ENCODE measurements at places on chromosomes 3 and 15.

DNA sequence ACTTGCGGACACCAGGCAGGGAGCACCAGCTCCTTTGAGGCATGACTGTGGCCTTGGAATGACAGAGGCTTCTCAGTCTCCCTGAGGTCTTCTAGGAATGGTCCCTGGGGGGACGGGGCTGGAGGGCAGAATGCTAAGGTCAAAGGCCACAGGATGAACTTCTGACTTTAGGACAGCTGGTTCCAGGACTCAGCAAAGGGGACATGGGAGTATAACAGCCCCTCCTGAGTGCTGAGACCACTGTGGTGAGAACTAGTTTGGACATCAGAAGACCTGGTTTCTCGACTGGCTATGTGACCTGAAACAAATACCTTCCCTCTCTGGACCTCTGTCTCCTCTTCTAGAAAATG is 17.8 kb downstream of the ITGA11 start:
- DNase-seq = no peak

DNA sequence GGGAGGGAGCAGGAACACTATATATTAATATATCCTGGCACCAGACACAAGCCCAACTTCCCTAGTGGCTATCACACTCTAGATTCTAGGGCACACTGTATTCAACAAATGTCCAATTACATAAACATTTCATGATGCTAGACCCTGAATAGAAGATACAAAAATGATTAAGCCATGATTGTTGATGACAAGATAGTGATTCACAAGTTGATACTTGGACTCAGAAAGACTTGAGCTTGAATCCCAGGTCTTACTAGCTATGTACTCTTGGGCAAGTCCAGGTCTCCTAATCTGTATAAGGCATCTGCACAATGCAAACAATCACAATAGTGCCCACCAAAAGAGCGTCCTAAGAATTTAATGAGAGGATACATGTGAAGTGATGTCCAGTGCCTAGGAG is 10.0 kb upstream of the SNTN start:
- DNase-seq = no peak

- DNase-seq = no peak
These were observed 30.0 kb upstream of the GPR171 start for GRCh38 chr3:151232991-151233390.

DNA sequence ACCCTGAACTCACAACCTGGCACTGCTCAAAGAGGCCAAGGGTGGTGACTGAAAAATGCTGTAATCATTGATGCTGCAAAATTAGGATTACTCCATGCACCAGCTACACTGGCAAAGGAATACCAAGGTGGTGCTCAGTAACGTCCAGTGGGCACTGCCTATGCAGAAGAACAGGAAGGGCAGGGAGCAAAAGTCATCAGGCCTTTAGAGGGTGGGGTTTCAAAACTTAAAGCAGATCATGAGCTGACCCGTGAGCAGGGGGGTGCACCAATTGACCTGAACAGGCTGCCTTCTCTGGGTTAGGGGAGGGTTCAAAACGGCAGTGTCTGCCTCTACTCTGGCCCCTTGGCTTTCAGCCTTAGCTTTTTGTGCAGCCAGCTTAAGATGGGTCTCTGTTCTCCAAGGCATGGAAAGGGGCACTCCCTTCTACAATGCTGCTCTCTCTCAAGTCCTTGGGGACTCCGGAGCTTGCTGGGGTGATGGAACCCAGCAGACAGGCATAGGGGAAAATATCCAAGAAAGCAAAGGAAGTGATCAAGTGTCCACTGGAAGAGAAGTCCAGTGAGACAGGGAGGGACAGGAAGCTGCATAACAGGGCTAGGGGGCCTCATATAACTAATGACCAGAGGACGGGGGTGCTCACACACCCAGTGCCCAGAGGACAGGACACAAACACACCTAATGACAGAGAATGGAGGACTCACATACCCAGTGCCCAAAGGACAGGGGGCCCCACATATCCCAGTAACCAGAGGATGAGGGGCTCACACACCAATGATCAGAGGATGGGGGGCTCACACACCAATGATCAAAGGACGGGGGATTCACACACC is 11.4 kb downstream of the RAB6B start:
- no peak for DNase-seq

GRCh38 chr3:25604107-25604805 is 60.5 kb downstream of the TOP2B start:
- DNase-seq = no peak

- no peak for DNase-seq
These were observed 55.0 kb downstream of the GLB1 start for GRCh38 chr3:33041909-33042308.

- DNase-seq = no peak
These were observed 92.8 kb downstream of the GOLIM4 start for GRCh38 chr3:168002786-168003368.

DNA sequence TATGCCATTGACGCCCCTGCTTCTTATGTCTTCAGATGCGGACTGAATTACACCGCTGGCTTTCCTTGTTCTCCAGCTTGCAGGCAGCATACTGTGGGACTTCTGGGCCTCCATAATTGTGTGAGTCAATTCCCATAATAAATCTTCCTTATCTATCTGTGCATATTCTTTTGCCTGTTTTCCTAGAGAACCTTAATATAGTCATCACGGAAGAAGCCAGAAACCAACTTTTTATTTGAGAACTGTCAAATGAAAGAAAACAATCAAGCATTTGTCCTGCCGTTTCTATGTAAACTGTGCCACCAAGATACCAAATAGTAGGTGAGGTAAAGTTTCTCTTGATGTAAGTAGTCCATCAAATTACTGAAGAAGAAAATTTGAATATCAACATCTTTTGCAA is 51.8 kb upstream of the B3GALNT1 start:
- DNase-seq = no peak

DNA sequence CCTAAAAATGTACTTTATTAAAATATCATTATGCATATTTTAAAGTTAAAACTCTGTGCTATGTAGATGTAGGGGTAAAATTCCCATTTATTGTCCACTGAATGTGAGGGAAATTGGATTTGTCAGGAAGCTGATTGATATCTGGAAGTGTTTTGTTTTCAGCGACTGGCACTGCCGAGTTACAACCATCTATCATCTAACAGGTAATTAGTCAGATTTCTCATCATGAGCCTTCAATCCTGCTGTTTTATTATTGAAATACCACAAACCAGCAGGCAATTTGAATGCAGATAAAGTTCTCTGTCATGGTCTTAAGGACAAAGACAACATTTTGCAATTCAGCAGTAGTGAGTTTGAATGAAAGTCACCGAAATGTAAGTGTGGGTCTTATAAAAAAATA is 40.5 kb downstream of the ZIC1 start:
- DNase-seq = no peak
